ENCODE measurements at places on chromosomes 6 and 20.

DNA sequence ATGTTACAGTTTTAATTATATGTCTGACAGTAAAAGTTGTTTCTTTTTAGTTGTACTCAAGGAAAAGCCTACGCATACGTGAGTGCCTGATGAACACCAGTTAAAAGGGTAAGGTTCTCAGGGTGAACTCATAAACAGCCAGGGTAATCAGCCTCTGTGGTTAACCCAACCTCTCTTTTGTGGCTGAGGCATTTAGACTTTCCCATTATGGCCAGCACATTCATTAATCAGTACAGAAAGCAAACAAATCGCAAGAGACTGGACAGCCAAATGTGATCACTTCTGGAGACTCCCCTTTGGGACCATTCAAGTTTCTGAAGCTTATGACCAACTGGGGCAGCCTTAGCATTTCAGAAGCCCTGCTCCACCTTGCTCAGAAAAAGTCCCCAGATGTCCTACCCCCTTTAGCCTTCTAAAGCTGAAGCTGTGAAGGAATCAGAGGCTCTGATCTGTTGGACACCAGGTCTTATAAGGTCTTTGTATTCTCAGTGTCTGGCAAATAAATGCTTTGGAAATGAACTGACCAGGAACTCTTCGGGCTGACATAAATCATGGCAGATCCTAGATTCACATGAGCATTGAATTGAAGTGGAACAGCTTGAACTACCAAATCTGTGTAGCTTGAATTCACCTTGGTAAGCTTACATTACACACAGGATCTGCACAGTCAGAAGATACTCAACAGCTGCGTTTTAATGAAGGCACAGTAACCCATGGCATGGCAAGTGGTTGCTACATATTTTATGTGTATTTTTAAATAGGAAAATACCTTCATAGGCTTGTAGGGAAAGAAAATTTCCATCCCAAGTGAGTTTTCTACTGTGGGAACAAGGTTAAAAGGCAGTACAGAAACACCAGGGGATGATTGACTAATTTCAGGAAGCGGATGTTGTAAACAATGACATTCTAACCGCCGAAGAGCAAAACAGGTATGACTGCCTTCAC lies 18.7 kb downstream of the IL20RA start:
- DNase-seq = no peak

DNA sequence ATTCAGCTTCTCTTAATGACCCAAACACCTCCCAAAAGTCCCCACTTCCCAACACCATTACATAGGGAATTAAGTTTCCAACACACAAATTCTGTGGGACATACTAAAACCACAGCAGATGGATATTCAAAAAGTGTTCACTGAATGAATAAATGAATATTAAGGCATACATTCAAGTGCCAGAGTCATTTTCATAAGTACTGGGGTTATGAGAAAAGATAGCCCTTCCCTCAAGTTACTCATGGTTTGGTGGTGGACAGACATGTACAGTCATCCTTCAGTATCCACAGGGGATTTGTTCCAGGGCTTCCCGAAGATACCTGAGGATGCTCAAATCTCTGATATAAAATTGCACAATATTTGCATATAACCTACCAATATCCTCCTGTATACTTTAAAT lies 50.4 kb downstream of the HS3ST5 start:
- no peak for DNase-seq

DNA sequence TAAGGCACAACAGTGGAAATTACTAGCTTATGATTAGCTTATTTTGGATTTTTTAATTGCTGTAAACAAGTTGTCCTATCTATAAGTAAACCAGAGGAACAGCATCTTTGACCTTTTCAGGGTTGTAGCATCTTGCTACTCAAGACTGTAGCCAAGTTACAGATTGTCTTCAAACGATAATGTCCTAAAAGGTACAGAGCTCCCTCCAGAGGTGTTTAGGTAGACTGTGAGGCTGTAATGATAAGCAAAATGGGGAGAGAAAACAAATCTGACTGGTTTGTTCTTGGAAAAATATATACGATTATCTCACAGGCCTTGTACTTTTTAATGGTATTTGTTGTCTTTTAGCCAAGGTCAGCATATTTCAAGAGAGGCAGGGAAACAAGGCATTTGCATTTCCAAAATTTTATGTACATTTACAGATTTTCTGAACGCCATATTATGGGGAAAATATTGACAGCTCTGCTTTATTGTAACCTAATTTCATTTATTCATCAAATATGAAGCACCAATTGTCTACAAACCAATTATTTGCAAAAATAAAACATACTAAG lies 273.4 kb downstream of the MEI4 start:
- DNase-seq = no peak

GRCh38 chr6:132730560-132730959 lies 16.7 kb upstream of the VNN1 start:
- DNase-seq = no peak

GRCh38 chr6:166579237-166579850 lies 7.1 kb downstream of the RAMACL start:
- no peak for DNase-seq
